A172 (cell line): ENCODE measurements at places on chromosomes 6 and 20. TPM values are rescaled to one million over a fixed set of nuclear protein-coding genes. Genes with fewer than 3 reads are reported as not detected.

ULBP3 gene
- 2.1 and 3.3 TPM in 2 replicates for total RNA-seq

HRH3 gene
- total RNA-seq: not detected in 2 replicates

MUCL3 gene
- 0.43 TPM in 1 of 2 replicates, not detected in the other for total RNA-seq

BMP7 gene
- 7.8 and 10.2 TPM in 2 replicates for total RNA-seq

TGM3 gene
- total RNA-seq: 0.53 TPM in 1 of 2 replicates, not detected in the other

KIF25 gene
- not detected in 2 replicates for total RNA-seq

C20orf204 gene
- 0.89 and 1.2 TPM in 2 replicates for total RNA-seq

TRAPPC3L gene
- not detected in 2 replicates for total RNA-seq
